AG04450 (cell line): ENCODE measurements at places on chromosomes 12 and 14.

GRCh38 chr14:77301103-77301502 lies 19.6 kb downstream of the POMT2 start:
- peak; percentile 63 for DNase-seq

- no peak for DNase-seq
Observed at GRCh38 chr12:52151837-52152783, 39.7 kb downstream of the KRT80 start.

DNA sequence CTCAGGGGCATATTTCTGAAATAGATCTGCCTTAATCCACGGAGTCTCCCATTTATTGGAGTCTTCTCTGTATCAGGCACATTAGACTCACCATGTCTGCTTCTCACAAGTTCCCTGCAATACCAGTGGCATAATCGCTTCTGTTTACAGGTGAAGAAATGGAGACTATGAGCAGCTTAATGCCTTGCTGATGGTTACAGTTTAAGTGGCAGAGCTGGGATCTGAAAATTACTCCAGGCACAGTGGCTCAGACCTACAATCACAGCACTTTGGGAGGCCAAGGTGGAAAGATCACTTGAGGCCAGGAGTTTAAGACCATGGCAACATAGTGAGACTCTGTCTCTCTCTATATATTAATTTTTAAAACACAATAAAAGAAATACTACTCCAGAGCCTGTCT lies 7.3 kb upstream of the RIC8B start:
- DNase-seq = no peak

DNA sequence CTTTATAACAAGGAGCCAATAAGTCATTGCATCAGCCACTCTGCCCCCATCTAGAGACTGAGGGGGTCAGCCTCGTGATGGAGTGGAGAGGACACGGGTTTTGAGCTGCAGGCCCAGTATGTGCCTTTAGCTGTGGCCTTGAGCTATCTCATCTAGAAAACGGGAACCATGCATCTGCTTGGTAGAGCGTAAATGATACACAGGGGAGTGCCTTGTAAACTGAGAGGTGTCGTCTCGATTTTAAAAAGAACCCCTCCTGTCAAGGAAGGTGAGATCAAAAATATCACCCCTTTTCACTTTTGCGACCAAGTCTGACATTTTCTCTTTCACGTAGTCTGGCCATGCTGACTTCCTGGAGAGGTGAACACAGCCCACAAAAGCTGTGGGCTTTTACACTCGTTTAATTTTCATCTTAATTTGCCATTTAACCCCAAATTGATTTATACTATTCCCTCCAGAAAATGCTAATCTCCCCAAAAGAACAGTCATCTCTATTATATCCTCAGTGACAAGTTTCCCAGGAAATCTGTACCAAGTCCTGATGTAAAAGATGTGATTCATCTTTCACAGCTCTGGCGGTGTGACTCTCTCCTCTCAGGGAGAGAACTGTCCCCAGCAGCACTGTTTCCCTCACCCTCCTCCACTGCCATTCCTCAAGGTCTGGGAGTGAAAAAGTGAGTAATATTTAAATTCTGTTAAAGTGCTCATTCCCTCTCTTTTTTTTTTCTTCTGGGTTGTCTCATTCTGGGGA lies 30.6 kb downstream of the VCPKMT start:
- no peak for DNase-seq

DNA sequence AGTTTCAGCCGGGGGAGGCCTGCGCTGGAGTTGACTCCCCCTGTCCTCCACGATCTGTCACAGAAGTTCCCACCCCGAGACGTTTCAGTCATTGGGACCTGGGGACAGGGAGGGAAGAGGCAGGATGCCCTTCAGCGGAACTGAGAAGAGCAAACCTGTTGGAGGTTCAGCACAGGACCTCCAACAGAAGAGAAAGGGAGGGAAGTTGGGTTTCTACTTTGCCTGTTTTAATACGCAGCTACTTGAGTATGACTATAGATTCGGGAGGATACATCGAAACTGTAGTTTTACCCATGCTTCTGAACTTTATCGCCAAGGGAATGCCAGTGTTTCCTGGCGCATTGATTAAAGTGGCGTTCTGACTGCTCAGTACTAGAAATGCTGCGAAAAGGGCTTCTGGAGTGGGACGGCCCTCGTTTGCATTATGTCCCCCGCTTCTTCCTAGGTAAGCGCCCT lies 2.3 kb upstream of the DUSP6 start:
- no peak for DNase-seq

- DNase-seq = no peak
Observed at GRCh38 chr12:71139153-71139735, 18.6 kb downstream of the TSPAN8 start.

DNA sequence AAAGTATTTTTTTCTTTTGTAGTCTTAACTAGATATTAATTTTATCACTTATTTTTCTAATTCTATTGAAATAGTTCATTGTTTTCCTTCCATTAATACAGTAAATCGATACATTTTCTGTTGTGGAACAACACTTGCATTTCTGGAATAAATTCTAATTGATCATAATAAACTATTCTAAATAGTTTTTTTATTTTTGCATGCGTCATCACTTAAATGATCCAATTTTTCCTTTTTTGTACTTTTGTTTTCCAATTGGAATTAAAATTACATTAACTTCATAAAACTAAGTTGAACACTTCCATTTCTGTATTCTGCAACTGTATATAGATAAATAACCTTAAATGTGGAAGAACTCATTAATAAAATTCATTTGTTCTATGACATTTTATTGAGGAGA lies 202.5 kb downstream of the KCNC2 start:
- DNase-seq = no peak

GRCh38 chr14:78959674-78960264 lies 789.6 kb downstream of the NRXN3 start:
- DNase-seq = peak; percentile 51

GRCh38 chr12:11981121-11981733 lies 89.5 kb upstream of the BCL2L14 start:
- no peak for DNase-seq

DNA sequence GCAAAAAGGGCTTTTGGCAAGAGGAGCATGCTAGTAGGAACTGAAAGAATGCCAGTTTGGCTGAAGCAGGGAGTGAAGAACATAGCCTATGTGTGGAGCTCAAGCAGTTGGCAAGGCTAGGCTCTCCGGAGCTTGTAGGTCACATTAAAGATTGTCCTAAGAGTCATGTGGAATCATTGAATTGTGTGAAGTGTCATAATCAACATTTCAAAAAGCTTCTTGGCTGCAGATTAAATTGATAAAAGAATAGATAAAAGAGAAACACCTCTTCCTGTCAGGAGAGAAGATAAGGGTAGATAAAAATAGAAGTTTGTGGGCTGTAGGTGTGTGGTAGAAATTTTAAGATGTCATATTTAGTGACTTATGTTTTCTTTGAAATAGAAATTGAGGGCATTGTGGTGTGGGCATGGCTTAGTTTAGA lies 36.1 kb downstream of the CPSF6 start:
- no peak for DNase-seq

DNA sequence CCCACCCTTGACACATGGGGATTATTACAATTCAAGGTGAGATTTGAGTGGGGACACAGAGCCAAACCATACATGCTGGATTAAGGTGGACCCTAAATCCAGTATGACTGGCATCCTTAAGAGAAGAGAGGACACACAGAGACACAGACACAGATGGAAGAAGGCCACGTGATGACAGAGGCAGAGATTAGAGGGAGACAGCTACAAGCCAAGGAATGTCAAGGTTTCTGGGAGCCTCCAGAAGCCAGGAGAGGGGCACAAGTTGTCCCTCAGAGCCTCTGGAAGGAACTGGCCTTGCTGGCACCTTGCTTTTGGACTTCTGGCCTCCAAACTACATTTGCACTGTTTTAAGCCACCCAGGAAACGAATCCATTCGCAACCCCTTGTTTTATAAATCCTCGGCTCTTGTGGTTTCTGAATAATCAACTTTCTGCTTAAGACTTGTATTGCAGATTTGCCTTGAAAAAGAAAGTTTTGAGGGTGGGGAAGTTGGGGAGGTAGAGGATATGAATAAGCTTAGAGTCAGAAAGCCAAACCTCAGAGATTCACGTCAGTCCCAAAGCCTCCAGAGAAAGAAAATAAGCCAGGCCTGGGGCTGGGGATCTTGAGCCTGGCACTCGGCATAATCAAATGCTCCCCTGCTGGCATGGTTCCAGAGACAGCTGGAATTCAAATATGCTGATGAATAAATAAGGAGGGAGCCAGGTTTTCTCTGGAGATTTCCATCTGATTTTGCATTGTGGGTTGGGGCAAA lies 224.2 kb upstream of the PWP1 start:
- peak; percentile 42 for DNase-seq

DNA sequence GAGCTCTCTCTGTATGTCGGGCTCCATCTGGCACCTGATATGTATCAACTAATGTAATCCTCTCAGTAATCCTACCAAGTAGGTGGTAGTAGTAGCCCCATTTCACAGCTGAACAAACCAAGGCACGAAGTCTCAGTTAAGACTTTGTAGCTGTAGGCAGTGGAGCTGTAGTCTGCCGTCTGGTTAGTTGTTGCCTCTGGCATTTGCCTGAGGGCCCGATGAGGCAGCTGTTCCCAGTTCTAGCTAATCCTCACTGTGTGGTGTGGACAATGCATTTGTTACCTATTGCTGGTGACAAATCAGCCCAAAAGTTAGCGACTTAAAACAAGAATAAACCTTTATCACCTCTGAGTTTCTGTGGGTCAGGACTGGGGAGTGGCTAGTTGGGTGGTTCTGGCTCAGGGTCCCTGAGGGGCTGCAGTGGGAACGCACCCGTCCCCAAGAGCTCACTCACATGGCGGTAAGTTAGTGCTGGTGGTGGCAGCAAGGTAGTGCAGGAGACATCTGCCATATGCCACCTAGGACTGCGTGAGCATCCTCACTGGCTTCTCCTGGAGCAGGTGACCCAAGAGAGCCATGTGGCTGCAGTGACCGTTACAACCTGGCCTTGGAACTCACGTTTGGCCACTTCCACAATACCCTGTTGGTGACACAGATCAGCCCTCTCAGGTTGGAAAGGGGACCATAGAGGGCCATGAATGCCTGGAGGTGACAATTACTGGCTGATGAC lies 5.6 kb downstream of the AACS start:
- no peak for DNase-seq

GRCh38 chr12:28097221-28097620 lies 93.0 kb upstream of the CCDC91 start:
- no peak for DNase-seq

GRCh38 chr12:109920261-109920780 lies 20.2 kb downstream of the TCHP start:
- no peak for DNase-seq

- DNase-seq = no peak
Observed at GRCh38 chr12:71125515-71125914, 32.3 kb downstream of the TSPAN8 start.

DNA sequence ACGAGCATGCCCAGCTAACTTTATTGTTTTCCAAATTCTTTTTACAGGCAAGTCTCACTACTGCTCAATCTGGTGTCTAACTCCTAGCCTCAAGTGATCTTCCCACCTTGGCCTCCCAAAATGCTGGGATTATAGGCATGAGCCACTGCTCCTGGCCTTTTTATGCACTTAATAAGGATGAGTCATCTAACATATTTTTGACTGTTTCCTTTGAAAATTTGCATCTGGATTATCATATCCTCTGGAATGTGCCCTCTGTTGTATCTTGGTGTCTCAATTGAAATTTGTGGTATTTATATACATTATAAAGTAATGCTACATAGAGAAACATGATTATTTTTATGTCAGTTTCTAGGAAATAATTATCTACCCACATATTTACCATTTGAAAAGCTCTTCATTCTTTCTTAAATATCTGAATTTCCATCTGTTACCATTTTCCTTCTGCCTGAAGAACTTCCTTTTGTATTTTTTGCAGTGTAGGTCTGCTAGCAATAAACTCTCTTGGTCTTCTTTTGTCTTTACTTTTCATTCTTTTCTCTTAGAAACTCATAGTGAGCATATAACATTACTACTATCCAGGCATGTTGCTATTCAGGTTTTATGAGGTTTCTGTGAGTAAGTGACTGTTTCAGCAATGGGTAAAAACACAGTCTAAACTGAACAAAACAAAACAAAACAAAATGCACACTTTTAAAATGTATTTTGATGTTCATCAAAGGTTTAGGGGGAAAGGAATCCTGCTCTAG lies 52.8 kb upstream of the CNOT2 start:
- no peak for DNase-seq

DNA sequence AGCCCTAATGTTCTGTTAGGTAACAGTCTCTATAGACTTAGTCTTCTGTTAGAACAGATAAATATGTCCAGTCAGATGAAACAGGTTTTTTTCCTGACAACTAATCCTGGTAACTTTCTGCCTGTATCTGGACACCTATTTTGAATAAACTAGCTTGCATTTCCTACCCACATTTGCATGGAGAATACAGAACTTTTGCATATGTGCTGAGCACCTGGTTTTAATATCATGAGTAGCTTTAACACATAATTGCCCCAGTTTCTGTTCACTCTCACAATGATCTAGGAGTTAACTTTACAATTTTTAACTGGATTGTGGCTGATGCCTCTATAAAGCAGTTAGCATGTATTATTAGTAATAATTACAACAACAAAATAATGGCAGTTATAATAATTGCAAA lies 111.7 kb downstream of the KTN1 start:
- no peak for DNase-seq

DNA sequence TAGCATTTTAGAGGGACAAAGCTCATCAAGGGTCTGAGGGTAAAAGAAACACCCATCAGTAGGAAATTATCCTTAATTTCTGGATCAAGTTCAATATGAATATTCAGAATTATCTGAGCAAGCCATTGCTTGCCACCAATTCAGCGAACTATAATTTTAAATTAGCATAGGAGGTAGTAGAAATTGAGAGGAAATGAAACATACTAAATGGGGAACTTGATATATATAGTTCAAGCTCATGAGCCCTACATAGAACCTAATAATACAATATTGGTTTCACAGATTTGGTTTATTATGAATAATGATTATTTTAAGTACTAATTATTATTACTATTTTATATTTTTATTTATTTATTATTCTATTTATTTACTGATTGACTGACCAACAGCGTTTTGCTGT lies 42.1 kb upstream of the GXYLT1 start:
- no peak for DNase-seq

DNA sequence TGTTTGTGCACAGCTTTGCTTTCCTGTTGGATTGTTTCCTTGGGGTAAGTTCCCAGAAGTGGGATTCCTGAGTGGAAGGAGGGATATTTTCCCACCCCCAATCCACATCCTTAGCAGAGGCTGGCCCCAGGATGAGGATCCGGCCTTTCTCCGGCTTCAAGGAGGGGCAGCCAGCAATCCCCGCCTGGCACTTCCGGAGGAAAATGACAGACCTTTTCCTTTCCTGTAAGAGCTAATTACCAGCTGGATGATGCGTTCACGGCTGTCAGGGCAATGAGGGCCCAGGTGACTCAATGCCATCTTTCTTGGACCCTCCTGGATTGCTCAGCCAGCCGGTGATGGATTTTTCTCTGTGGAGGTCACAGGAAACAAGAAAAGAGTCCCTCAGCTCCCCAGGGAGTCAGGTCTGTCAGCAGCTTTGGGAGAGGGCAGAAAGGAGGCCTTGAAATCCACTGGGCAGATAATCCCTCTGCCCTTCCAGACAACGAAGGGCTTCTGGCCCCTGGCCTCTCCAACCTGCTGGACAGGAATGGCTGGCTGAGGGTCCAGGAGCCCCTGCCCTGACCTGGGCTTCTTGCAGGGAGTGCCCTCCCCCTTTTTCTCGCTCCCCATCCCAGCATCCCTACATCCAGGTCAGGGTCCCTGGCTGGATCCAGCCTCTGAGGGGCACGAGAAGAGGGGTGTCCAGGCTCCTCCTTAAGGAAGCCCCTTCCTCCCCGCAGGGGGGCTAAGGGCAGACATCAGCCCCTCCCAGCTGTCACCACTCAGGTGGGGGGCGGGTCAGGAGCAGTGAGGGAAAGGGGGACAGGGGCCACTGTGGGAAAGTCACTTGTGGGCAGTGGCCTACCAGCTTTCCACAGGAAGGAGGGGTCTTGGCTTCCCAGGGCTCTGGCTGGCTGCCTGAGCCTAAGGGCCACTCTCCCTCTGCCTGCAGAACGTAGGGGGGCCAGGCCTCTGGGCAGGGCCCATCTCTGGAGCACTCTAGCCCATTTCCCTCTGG lies 16.1 kb upstream of the CCDC85C start:
- no peak for DNase-seq
